ENCODE measurements at places on chromosomes 1 and 21.

DNA sequence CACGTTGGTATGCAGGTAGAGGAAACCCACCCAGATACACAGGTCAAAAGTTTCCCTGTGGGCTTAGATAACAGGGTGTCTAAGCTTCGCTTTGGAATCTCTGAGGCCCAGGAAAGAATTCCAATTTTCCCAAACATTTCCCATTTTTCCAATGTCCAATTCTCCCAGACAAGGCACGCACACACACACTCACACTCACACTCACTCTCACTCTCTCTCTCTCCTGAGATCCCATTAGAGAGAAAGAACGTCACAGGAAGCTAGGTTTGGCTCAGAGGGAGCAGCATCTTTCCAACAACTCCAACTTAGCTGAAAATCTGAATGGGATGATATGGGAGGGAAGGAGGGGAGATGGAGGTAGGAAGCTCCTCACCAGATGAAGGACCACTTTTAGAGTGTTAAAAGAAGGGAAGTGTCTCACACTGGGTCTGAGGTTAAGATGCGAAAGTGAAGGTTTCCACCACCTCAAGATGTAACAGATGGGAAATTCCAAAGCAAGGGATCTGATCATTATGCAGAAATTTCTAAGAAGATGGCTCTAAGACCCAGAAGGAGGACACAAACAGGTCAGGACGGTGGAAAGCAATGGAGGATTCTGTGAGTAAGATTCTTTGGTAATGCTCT lies 63.5 kb downstream of the GNG12 start:
- DNase-seq, result no peak

- DNase-seq, result no peak
Observed at GRCh38 chr1:208122612-208123358, 121.4 kb downstream of the PLXNA2 start.

- DNase-seq, result peak; percentile 44
Observed at GRCh38 chr1:9249534-9250410, 15.2 kb downstream of the H6PD start.

GRCh38 chr1:205596876-205597275 lies 34.9 kb downstream of the ELK4 start:
- no peak for DNase-seq

- no peak for DNase-seq
Observed at GRCh38 chr1:212162635-212163034, 122.6 kb upstream of the PPP2R5A start.

DNA sequence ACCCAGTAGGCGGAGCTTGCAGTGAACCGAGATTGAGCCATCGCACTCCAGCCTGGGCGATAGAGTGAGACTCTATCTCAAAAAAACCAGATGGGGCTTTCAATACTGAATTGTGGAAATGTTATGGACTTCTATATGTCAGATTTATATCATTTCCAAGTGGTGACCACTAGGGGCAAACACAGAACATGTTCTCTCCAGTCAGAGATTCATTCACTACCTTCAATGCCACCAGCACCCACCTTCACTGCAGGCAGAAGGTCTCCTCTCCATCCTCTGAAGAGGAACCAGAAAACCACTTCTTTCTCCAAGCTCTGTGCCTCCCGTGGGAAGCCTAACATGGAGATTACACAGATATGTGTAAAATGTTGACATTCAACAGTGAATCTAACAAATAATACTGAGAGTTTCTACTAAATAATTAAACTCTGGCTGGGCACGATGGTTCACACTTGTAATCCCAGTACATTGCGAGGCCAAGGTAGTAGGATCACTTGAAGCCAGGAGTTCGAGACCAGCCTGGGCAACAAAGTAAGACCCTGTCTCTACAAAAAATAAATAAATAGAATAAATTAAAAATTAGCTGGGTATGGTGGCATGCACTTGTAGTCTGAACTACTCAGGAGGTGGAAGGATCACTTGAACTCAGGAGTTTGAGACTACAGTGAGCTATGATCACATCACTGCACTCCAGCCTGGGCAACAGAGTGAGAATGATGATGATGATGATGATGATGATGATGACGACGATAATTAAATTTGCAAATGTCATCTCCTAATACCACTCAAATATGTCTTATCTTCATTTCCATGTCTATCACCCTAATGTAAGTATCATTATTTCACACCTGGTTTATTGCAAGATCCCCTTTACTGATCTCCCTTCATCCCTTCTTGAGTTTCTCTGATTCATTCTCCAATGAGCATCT lies 151.1 kb downstream of the ZNF281 start:
- no peak for DNase-seq

- no peak for DNase-seq
Observed at GRCh38 chr1:204409123-204409522, 2.5 kb downstream of the PPP1R15B start.

DNA sequence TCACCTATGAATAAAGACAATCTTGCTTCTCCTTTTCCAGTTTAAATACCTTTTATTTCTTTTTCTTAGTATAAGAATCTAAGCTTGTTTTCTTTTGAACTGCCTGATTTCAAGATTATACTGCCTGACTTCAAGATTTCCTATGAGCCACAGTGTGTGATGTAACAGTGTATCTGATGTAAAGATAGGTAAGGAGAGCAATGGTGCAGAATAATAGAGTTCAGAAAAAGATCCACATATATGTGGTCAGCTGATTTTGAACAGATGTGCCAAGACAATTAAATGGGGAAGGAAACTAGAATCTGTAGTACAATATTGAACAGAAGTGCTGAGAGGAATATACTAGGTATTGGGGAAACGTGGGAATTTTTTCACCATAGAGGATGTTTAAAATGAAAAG lies 21.0 kb downstream of the EXO1 start:
- no peak for DNase-seq

DNA sequence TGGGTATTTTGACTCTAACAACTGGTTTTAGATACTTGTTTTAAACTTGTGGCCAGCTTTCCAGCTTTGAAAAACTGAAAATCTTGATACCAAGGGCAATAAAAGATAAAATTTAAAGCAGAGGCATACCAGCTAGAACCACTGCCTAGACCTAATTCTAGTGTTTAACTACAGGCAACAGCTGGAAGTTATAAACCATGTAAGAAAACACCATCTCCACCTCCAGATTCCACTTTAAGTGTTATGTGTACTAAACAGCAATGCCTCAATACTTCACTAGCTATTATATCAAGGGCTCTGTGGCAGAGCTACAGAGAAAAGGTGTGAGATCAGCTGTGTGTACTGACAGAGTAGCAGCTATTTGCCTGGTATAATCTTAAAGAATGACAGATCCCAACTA lies 69.5 kb downstream of the LPAR3 start:
- no peak for DNase-seq

GRCh38 chr21:40631211-40631610 lies 215.7 kb downstream of the DSCAM start:
- no peak for DNase-seq

Data from stimulated activated CD4-positive, alpha-beta T cell treated with anti-CD3 and anti-CD28 coated beads, TNF-alpha, amount 100 ng/mL, for 24 hours (primary cell).